ENCODE measurements at places on chromosomes 7 and 10. TPM values are rescaled to one million over a fixed set of nuclear protein-coding genes. Genes with fewer than 3 reads are reported as not detected.
A peak's percentile ranks its signal among the peaks of the same experiment; 100 is the strongest.

- H3K27ac ChIP-seq = no peak overlapping the region
- peaks cover 10% of the 10 kb centered on the region for H3K36me3 ChIP-seq
- H3K4me3 ChIP-seq = no peak overlapping the region
These were observed 91.3 kb downstream of the AVL9 start for GRCh38 chr7:32586291-32587221.

- H3K27ac ChIP-seq = no peak overlapping the region
- H3K4me3 ChIP-seq = no peak overlapping the region
- no peaks in the 10 kb centered on the region for H3K36me3 ChIP-seq
- DNase-seq = no peak
- no peaks in the 10 kb centered on the region for H3K4me1 ChIP-seq
- peaks cover 5% of the 10 kb centered on the region for H3K27me3 ChIP-seq
These were observed 302.9 kb downstream of the BAMBI start for GRCh38 chr10:28980264-28980663.

DNA sequence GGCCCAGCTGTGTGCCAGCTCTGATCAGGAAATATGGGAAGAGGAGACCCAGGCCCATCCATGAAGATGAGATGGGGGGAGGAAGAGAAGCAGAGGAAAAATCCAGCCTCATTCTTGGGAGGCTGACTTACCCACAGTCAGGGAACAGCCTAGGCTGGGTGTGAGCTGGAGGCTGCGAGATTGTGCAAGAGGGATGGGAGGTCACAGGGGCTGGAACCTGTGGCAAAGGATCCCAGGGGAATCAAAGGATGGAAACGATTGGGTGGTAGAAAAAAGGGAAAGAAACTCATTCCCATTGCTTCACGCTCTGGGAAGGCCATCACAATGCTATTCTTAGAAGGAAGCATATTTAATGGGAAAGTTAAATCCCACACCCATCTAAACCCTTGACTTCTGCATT, 26.7 kb upstream of the CRHR2 start:
- H3K27ac ChIP-seq = no peak overlapping the region
- no peaks in the 10 kb centered on the region for H3K36me3 ChIP-seq
- no peak overlapping the region for H3K4me3 ChIP-seq

DNA sequence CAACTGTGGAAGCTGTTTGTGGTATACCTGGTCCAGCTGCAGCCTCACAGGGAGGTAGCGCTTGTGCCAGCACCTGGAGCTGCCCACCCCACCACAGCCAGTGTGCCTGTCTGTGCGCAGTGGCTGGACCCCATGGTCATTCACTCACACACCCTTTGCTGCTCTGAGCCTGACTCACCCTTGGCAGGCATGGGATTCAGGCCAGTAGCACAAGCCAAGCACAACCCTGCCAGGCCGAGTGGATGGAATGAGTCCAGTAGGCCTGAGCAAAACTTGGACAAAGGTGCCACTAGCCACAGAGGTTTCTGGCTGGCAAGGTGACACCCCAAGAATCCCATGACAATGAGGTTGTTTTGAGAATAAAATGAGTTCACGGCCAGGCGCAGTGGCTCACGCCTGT, 19.0 kb downstream of the RBM48 start:
- no peaks in the 10 kb centered on the region for H3K36me3 ChIP-seq
- no peak overlapping the region for H3K4me3 ChIP-seq
- no peak for DNase-seq
- no peaks in the 10 kb centered on the region for H3K4me1 ChIP-seq

The RNF148 gene
- not detected for total RNA-seq

DNA sequence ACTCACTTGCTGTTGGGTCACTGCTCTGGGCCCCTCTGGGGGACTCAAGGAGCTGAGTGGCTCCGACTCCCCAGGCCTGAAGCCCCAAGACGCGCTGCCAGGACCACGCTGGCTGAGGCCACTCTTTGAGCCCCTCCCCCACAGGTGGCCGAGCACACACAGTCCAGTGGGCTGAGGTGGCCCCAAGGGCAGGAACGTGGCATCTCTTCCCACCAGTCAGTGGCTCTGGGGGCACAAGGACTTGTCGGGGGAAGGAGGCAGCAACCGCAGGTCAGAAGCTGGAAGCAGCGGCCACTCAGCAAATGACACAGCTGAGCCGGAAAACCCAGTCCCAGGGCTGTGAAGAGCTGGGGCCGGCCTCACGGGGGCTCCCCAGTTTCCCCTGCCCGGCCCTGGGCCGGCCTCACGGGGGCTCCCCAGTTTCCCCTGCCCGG, 24.1 kb downstream of the GRIFIN start:
- no peaks in the 10 kb centered on the region for H3K36me3 ChIP-seq
- no peak overlapping the region for H3K27ac ChIP-seq
- peak overlapping the region; percentile 32 for H3K4me3 ChIP-seq
- H3K4me1 ChIP-seq = peaks cover 4% of the 10 kb centered on the region

The CYP26C1 gene
- total RNA-seq = not detected

The OPN1SW gene
- total RNA-seq = not detected

The AGMO gene
- not detected for total RNA-seq

The MCMBP gene
- 121 TPM for total RNA-seq

The INA gene
- 0.45 TPM for total RNA-seq

- no peaks in the 10 kb centered on the region for H3K36me3 ChIP-seq
- no peak overlapping the region for H3K4me3 ChIP-seq
- no peak for DNase-seq
- no peak overlapping the region for H3K27ac ChIP-seq
- no peaks in the 10 kb centered on the region for H3K4me1 ChIP-seq
- no peaks in the 10 kb centered on the region for H3K27me3 ChIP-seq
These were observed 33.0 kb downstream of the CYP26A1 start for GRCh38 chr10:93106631-93107072.

DNA sequence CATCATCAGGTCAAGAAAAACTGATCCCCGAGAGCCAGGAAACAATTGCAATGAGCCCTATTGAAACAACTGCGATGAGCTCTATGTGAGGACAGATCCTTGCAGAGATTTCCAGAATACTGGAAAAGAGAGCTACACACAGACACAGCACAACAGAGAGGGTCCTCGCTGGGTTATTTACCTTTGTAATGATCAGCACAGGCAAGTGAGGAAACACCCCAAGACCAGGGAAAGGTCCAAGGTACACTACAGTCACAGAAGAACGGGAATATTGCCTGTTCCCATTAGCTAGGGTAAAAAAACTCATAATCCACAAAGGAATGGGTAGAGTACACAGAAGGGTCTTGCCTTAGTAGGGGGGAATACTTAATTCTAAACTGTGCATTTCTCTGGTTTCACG, 152.7 kb downstream of the ZNF438 start:
- H3K27me3 ChIP-seq = no peaks in the 10 kb centered on the region
- H3K27ac ChIP-seq = no peak overlapping the region
- DNase-seq = no peak

The PLA2G12B gene
- total RNA-seq = not detected

DNA sequence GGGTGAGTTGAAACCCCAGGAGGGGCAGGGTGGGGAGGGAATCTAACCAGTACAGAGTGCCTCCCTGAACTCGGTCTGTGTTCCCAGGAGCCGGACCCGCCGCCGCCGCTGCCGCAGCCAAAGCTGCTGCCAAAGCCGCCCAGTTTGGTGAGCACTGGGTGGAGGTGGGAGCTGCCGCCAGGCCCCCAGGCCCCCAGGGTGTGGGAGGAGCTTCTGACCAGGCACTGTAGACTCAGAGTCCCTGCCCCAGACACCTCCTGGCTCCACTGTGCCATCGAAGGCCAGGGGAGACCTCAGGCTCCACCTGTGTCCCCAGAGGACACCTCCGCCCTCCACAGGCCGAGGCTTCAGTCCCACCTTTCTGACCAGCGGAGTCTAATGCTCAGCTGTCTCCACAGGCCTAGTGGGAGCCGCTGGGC, 20.4 kb upstream of the LIMK1 start:
- peaks cover 1% of the 10 kb centered on the region for H3K27me3 ChIP-seq
- DNase-seq = no peak
- no peak overlapping the region for H3K27ac ChIP-seq

GRCh38 chr7:100590077-100590737, 4.1 kb downstream of the FBXO24 start:
- no peaks in the 10 kb centered on the region for H3K4me1 ChIP-seq
- DNase-seq = no peak
- peaks cover 8% of the 10 kb centered on the region for H3K27me3 ChIP-seq
- no peaks in the 10 kb centered on the region for H3K36me3 ChIP-seq

The SRRM3 gene
- total RNA-seq = not detected

DNA sequence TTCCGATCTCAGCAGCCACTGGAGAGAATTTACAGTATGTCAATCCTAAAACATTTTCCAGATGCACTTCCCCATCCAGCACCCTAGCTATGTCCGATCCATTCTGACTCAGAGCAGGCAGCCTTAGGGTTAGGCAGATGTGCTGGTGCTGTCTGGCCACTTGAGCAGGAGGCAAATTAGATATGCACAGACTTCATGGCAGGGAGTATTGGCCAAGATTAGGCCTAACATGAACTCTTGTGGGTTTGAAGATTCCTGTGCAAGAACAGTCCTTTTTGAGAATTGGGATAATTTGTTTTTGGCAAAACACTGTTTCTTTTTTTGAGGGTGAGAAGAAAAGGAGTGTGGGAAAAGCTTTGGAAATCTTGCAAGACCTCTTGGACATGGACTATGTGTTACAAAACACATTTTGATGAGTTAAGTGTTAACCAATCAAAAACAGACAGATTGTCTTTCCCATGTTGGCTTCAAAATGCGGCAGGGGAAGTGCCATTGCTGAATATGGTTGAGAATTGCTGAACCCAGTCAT, 218.6 kb upstream of the INHBA start:
- H3K27ac ChIP-seq = no peak overlapping the region
- H3K4me3 ChIP-seq = no peak overlapping the region
- H3K4me1 ChIP-seq = no peaks in the 10 kb centered on the region
- peaks cover 32% of the 10 kb centered on the region for H3K27me3 ChIP-seq
- DNase-seq = no peak
- H3K36me3 ChIP-seq = no peaks in the 10 kb centered on the region

DNA sequence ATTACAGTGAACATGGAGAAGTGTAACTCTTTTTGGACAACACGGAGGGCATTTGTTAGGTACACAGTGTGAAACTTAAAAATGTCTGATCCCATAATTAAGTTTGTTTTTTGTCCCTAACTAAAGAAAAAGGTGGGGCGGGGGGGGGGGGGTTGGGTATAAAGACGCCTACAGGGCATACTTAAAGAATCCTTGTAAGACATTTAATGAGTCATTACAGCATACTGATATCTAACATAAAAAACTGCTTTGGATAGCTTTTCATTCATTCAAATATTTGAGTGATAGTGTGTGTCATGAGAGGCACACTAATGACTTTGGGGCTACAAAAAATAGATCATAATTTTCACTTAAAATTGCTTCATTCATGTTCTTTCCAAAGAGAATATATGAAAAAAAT, 31.2 kb downstream of the ZNRF2 start:
- no peak overlapping the region for H3K27ac ChIP-seq
- no peak overlapping the region for H3K4me3 ChIP-seq
- no peaks in the 10 kb centered on the region for H3K27me3 ChIP-seq
- peaks cover 37% of the 10 kb centered on the region for H3K4me1 ChIP-seq
- H3K36me3 ChIP-seq = peaks cover 9% of the 10 kb centered on the region
- no peak for DNase-seq

DNA sequence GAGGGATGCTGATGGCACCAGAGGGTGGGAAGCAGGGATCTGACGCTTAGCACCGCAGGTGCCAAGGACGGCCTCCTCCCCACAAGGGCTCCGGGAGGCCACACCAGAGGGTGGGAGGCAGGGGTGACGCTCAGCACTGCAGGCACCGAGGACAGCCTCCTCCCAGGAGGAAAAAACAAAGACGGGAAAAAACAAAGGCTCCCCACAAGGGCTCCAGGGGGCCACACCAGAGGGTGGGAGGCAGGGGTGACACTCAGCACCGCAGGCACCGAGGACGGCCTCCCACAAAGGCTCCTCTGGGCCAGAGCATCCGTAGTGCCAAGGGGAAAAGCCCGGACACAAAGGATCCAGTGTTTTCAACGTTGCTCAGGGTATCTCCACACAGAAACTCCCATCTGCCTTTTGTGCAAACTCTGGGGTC, 25.6 kb downstream of the DIP2C start:
- no peak overlapping the region for H3K27ac ChIP-seq
- no peak for DNase-seq
- no peaks in the 10 kb centered on the region for H3K36me3 ChIP-seq
- peaks cover 5% of the 10 kb centered on the region for H3K4me1 ChIP-seq

- no peaks in the 10 kb centered on the region for H3K4me1 ChIP-seq
- no peak overlapping the region for H3K27ac ChIP-seq
- no peak for DNase-seq
- no peaks in the 10 kb centered on the region for H3K36me3 ChIP-seq
These were observed 34.7 kb downstream of the GRID1 start for GRCh38 chr10:86331861-86332260.

GRCh38 chr7:351256-351655, 61.3 kb downstream of the FOXL3 start:
- no peaks in the 10 kb centered on the region for H3K27me3 ChIP-seq
- no peak overlapping the region for H3K27ac ChIP-seq
- no peak overlapping the region for H3K4me3 ChIP-seq
- peaks cover 9% of the 10 kb centered on the region for H3K36me3 ChIP-seq
- H3K4me1 ChIP-seq = peaks cover 10% of the 10 kb centered on the region

- no peak for DNase-seq
- peaks cover 1% of the 10 kb centered on the region for H3K4me1 ChIP-seq
- peaks cover 15% of the 10 kb centered on the region for H3K27me3 ChIP-seq
- no peak overlapping the region for H3K4me3 ChIP-seq
These were observed 85.1 kb downstream of the KLF6 start for GRCh38 chr10:3699916-3700315.

DNA sequence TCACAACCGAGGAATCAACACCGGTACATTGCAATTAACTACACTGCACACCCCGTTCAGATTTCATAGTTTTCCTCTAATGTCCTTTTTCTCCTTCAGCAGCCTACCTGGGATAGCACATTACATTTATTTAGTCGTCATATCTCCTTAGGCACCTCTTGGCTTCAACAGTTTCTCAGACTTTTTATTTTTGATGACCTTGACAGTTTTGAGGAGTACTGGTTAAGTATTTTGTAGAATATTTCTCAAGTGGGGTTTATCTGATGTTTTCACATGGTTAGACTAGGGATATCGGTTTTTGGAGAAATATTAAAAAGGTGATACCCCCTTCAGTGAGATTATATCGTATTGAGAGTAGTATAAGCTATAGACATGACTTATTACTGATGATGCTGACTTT, 87.0 kb upstream of the GLCCI1 start:
- peaks cover 11% of the 10 kb centered on the region for H3K36me3 ChIP-seq
- no peaks in the 10 kb centered on the region for H3K27me3 ChIP-seq
- peaks cover 2% of the 10 kb centered on the region for H3K4me1 ChIP-seq
- no peak overlapping the region for H3K4me3 ChIP-seq
- DNase-seq = no peak
- H3K27ac ChIP-seq = no peak overlapping the region

GRCh38 chr10:86666538-86666937, 1.8 kb upstream of the LDB3 start:
- no peak for DNase-seq
- H3K4me1 ChIP-seq = no peaks in the 10 kb centered on the region
- no peaks in the 10 kb centered on the region for H3K27me3 ChIP-seq
- H3K4me3 ChIP-seq = no peak overlapping the region

The VAX1 gene
- total RNA-seq = not detected

The STK32C gene
- 16.2 TPM for total RNA-seq

- H3K27ac ChIP-seq = no peak overlapping the region
- H3K36me3 ChIP-seq = no peaks in the 10 kb centered on the region
- no peak for DNase-seq
- peaks cover 4% of the 10 kb centered on the region for H3K27me3 ChIP-seq
- no peak overlapping the region for H3K4me3 ChIP-seq
These were observed 154.4 kb downstream of the JAZF1 start for GRCh38 chr7:28026237-28026636.

GRCh38 chr7:73840715-73841379, 1.5 kb downstream of the METTL27 start:
- no peaks in the 10 kb centered on the region for H3K36me3 ChIP-seq
- H3K27ac ChIP-seq = no peak overlapping the region
- no peak for DNase-seq
- no peak overlapping the region for H3K4me3 ChIP-seq
- peaks cover 6% of the 10 kb centered on the region for H3K4me1 ChIP-seq
- H3K27me3 ChIP-seq = no peaks in the 10 kb centered on the region

The KLF14 gene
- total RNA-seq = not detected

The ST8SIA6 gene
- total RNA-seq = not detected

Measured in activated naive CD8-positive, alpha-beta T cell treated with anti-CD3 and anti-CD28 coated beads for 36 hours (primary cell).